Activated CD4-positive, alpha-beta T cell treated with anti-CD3 and anti-CD28 coated beads, Interleukin-2, amount 50 U/mL, for 48 hours (primary cell): ENCODE measurements at places on chromosomes 7 and 10.

DNA sequence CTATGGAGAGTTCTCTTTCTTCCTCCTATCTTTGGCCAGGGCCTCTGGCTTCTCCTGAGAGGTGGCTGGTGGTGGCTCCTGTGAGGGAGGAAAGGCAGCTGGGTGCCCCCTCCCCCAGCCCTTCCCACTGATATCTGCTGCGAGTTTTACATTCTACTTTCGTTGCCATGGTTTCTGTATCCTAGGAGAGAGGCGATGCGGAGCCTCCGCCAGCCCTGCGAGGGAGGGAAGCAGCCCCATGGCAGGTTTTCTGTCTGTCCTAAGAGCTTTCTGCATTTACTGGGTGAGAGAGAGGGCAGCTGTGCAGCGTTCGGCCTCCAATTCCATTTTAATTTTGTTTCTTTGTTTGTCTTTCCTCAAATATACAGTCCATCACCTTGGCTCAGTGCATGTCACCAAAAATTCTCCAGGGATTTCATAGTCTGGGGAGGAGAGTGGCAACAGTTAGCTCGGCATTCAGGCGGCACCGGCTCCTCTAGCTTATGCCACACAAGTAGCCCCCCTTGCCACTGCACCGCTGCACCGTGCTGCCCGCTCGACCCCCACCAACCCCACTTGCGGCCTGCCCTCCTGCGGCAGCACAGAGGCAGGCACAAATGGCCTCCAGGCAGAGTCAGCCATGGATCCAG, 20.4 kb downstream of the DNAJB12 start:
- no peak for DNase-seq

DNA sequence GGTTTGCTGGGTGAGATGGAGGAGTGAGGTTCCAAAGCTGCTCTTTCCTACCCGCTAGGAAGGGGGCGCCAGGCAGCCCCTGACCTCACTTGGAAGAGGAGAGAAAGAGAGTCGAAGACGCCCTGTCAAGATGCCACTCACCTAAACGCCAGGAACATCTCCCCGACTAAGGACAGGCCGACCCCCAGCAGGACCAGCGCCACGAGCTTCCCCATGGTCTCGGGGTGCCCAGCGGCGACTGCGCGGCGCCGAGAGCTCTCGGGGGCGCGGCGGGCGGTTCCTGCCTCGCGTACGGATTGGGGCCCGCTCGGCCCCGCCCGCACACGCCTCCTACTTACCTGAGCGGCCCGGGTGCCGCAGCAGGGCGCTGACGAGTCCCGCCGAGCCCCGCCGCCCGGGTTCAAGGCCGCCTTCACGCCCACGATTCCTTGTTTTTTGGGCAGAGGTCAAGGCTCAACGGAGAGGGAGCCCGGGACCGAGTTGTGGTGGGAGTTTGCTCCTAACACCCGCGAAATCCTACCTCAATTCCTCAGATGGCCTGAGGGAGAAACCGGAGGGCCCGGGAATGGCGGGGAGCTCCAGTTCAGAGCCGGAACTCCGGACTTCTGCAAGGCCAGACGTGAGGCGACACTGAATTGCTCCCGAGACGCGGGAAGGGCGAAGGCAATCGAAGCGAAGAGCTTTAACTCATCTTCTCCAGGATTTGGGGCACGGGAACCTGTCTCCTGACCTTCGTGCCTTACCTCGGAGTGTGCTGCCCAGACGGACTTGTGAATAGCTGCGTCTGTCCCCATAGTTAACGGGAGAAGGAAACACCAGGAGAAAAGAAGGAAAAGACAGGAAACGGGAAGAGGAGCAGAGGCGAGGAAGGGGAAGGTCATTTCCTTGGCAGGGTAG, at the start of gene PON3:
Gene PON3, minus strand, starts transcription at position 240 of the 897 bp plus-strand sequence. Its CDS starts 25 bp downstream, at position 215.
- DNase-seq = peak; percentile 14

DNA sequence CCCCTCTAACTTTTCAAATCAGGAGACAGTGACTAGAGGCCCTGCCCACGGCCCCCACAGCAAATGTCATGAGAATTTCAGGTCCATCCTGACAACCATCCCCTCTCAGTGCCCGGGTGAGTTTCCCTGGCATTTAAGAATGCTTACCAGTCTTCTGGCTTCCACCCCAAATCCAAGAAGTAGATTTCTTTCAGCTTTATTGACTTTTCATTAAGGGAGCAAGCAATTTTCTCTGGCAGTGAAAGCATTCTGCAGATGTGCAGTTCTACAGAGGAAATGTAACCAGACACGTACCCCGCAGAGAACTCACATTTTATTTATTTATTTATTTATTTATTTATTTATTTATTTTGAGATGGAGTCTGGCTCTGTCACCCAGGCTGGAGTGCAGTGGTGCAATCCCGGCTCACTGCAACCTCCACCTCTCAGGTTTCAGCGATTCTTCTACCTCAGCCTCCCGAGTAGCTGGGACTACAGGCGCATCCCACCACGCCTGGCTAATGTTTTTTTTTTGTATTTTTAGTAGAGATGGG, 120.9 kb upstream of the KCTD7 start:
- no peak for DNase-seq

GRCh38 chr10:128814782-128815181, 652.3 kb upstream of the MGMT start:
- DNase-seq = no peak

DNA sequence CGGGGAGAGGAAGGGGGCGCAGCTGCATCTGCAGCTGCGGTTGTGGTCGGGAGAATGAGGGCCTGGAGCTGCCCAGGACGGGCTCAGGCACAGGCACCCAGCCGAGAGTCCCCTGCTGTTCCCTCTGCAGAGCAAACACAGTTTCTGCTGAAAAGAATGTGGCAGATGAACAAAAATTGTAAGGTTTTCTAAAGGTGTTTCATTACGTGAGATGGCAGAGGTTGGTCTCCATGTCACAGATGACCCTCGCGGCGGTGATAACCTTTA, 456.2 kb downstream of the DNAJB6 start:
- DNase-seq = no peak

- DNase-seq = peak; percentile 59
These were observed 792 bp downstream of the ZNF746 start for GRCh38 chr7:149496642-149497391.

DNA sequence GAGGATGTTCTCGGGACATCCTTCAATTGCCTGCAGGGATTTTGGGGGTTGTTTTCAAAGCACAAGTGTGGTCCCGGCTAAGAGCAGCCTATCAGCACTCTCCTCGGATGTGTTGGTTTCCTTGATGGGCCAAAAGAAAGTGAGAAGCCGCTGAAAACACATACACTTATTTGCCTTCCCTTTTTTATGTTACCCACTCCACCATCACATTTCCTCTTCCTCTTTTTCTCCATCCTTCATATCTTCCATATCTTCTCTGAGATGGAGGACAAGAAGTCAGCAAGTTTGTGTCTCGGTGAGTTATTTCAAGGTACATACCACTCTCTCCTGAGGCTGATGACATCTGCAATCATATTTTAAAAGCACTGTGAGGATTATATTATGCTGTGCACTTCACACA, 64.0 kb downstream of the ZNF33B start:
- no peak for DNase-seq

- DNase-seq = peak; percentile 64
These were observed 18.9 kb upstream of the DNAJC1 start for GRCh38 chr10:22022257-22023032.

- no peak for DNase-seq
These were observed 967 bp downstream of the ELFN1 start for GRCh38 chr7:1670894-1671593.

GRCh38 chr7:155298288-155298833, 683 bp downstream of the INSIG1 start:
- DNase-seq = peak; percentile 24

- no peak for DNase-seq
These were observed 651.1 kb downstream of the SORCS3 start for GRCh38 chr10:105292236-105292635.

DNA sequence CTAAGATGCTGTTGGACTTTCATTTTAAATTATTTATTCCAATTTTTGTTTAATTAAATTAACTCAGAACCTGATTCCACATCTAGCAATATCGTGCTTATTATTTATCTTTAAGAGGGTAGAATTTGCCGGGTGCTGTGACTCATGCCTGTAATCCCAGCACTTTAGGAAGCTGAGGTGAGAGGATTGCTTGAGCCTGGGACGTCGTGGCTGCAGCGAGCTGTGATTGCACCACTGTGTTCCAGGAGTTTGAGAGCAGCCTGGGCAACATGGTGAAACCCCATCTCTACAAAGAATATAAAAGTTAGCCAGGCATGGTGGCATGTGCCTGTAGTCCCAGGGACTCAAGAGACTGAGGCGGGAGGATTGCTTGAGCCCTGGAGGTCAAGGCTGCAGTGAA, 47.8 kb downstream of the ZFAND4 start:
- no peak for DNase-seq

DNA sequence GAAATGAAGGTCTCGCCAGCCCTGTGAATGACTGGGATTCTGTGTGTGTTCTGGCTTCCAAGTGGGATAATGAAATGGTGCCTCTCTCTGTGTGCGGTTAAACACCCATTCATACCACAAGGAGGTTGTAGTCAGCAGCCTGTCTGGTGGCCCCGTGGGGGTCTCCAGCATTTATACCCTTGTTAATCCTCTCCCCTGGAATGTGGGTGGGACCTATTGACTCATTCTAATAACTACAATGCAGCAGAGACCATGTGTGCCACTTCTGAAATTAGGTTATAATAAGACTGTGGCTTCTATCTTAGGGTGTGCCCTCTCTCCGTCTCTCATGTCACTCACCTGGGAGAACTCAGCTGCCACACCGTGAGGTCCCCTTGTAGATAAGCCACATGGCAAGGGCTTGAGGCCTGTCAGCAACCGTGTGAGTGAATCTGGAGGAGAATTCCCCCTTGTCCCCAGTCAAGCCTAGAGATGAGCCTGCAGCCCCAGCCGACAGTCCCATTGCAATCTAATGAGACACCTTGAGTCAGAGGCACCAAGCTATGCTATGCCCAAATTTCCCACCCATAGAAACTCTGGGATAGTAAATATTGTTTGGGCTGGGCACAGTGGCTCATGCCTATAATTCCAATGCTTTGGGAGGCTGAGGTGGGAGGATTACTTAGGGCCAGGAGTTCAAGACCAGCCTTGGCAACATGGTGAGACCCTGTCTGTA, 106.8 kb downstream of the GALNT17 start:
- no peak for DNase-seq

- no peak for DNase-seq
These were observed 891.5 kb upstream of the CELF2 start for GRCh38 chr10:10126218-10126617.

DNA sequence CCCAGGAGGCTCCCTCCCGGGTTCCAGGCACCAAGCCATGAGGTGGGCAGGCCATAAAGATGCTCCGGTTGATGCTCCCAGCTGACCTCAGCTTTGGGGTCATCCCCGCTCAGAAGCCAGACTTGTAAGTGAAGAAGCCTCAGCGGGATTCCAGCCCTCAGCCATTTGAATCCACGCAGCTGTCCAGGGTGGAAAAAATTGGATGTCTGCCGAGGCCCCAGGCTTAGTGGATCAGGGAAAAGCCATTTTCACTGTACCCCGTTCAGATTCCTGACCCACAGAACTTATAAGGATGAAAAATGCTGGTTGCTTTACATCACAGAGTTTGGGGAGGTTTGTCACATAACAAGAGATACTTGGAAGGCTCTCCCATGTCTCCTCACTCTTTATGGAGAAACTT, 49.2 kb upstream of the CPN1 start:
- DNase-seq = no peak

DNA sequence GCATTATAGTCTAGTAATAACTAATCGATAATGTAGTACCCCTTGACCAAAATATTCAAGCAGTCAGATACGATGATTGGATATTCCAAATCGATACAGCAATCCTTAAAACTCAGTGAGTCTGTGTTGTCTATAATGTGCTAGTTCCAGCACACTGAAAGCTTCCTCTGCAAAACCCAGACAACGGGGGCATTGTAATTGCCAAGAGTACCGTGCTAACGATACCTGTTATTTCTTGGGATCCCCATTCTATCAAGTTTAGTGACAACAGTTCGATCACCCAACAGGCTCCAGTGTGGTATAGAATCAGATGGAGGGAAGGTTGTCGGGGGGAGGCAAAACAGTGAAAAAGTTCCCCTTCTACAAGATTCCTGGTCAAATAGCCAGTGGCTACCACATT, 865 bp downstream of the ZNF438 start:
- DNase-seq = no peak
